ENCODE measurements at places on chromosomes 1 and 21. TPM values are rescaled to one million over a fixed set of nuclear protein-coding genes. Genes with fewer than 3 reads are reported as not detected.

Gene OLFML3
- 5.0 TPM for polyA plus RNA-seq

Gene TMEM51
- 9.7 TPM for polyA plus RNA-seq

Gene COL6A1
- 115 TPM for polyA plus RNA-seq

Gene CTH
- 2.8 TPM for polyA plus RNA-seq

Gene PRRX1
- 18.3 TPM for polyA plus RNA-seq

Gene CRNN
- polyA plus RNA-seq = 0.43 TPM

Gene TFAP2E
- 4.7 TPM for polyA plus RNA-seq

Gene CELA2B
- polyA plus RNA-seq = 0.16 TPM

All from thymus (tissue), 14 donors.